ENCODE measurements at places on chromosomes 12 and 14. TPM values are rescaled to one million over a fixed set of nuclear protein-coding genes. Genes with fewer than 3 reads are reported as not detected.

DNA sequence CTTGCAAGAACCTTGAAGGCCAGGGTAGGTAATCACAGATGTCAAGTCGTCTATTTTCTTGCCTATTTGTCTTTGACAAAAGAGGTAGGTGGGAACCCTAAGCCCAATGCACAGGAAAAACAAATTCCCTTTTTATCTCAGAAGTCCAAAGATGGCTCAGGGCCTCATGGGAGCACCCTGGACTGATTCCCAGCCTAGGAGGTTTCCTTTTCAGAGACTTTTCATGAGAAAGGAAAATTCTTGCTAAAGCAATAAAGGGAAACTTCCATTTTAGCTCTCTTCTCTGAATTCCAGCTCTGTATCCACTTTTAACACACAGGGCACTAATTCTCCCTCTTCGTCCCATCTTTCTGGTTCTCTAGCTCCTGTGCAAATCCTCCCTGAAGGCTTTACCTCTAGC lies 1.2 kb downstream of the ZNF641 start:
- DNase-seq: no peak

DNA sequence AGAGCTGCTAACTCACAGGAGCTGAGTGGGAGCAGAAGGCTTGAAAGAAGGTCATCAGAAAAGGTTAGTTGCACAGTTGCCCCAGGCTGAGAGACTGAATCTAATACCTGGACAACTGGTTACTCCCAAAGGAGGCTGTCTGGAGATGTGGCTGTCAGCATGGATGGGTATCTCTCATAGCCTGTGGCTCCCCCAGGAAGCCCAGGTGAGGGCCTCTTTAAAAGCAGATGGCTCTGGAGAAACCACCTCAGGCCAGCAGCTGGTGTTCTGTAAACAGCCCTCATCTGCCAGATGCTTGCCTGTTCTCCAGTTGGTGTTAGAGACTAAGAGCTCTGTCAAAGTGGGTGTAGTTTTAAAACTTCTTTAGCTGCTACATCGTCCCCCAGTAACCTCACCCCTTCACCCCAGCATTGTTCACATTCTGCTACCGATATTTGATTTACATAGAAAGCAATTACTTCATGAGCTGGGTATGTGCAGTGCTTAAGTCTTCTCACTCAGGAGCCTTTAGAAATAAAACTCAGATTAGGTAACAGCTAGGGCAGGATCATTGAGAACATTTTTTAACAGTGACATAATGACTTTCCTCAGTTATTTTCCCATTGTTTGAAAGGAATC lies 25.8 kb downstream of the DACT1 start:
- DNase-seq: no peak

- DNase-seq: no peak
Measured at GRCh38 chr14:59465316-59466135, at the start of gene GPR135. TSS of gene GPR135 (minus strand) at chr14:59465380. CDS start at chr14:59465226, 154 bp downstream.

GRCh38 chr12:122858171-122858570 lies 22.9 kb downstream of the HIP1R start:
- DNase-seq: no peak

- DNase-seq: no peak
Measured at GRCh38 chr14:72888636-72889201, 5.2 kb downstream of the DPF3 start.

DNA sequence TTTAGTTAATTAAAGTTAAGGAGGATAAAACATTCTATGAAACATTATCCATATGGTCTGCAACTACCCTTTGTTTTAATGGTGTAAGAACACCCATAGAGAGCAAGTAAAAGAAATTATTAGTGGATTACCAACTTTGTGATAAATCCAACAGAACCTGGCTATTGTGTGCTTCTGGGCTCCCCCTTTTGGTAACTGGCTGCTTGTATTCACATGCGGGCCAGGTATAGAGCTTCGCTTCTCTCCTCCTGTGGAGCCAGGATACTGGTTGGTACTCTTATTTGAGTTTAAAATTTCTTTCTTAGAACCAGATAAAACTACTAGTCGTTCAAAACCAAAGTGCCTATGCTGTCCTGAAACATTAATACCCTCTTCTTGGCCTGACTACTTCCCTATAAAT lies 81.0 kb downstream of the PTPRR start:
- DNase-seq: no peak

DNA sequence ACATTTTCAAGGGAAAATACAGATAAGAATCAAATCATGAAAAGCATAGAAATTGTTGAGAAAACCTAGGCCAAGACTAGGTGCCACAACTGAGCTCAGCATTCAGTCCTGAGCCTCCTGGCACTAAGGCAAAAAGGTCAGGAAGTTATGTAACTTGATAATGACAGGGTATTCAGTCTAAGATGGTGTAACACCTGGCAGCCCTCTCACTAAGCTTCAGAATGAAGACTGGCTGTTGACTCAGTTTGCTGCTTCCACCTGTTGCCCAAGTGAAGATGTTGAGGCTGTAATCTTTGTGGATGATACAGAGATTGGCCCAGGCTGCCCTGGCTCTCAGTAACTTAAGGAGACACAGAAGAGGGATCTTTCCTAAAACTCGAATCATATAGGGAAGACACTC lies 19.6 kb downstream of the PROX2 start:
- no peak for DNase-seq

GRCh38 chr12:40146800-40147797 lies 41.2 kb upstream of the SLC2A13 start:
- no peak for DNase-seq

DNA sequence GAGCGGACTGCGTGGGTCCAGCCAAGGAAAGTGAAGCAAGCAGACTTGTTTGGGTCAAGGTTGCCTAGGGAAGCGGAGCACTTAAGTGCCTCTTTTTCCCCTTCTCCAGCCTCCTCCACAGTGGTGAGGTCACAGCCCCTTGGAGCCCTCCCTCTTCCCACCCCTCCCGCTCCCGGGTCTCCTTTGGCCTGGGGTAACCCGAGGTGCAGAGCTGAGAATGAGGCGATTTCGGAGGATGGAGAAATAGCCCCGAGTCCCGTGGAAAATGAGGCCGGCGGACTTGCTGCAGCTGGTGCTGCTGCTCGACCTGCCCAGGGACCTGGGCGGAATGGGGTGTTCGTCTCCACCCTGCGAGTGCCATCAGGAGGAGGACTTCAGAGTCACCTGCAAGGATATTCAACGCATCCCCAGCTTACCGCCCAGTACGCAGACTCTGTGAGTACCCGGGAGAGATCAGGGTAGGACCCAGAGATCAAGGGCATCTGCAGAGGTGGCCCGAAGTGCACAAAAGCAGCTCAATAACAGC lies at the start of gene TSHR:
TSHR (plus strand) TSS at position 206 of the 526 bp plus-strand sequence; CDS start at position 266, 60 bp downstream.
- peak; percentile 23 for DNase-seq

DNA sequence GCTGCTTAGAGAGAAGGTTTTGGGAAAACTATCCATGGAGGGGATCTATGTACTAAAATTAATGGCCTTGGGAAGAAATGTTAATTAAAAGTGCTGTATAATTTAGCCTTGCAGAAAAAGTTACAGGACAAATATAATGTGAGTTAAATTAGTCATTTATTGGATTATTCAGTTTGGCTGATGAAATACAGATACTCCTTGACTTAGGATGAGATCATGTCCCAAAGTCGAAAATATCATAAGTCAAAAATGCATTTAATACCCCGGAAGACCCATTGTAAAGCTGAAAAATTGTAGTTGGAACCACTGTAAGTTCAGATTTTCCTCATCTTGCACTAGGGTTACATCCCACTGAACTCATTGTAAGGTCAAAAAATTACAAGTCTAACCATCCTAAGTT lies 9.7 kb downstream of the RTRAF start:
- no peak for DNase-seq

DNA sequence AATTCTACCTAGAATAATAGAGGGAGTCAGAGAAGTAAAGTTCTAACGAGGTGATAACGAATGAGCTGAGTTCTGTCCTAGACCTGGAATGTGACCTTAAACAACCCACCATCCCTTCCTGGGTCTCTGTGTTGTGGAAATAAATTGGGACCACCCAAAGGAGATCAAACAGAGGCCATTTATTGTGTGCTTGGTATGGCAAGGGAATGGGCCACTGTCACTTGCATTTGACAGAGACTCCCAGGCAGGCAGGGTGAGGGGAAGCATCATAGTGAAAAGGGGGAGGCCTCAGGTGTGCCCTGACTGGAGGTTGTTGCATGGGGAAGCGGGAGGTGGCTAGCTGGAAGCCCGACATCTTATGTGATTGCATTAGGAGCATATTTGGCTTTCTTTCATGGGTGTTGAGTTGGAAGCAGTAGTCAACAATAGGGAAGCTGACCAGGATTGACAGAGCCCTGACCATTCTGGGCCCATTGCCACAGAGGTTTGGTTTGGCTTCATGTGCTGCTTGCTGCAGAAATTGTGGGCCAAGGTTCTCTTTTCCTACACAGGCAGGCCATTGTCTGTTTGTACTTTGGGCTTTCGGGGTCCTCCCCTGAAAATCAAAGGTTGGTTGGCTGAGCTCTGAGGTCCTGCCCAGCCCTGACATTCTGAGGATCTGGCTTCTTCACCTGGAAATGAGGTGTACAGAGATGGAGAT lies 17.6 kb upstream of the FAM181A start:
- DNase-seq: no peak

DNA sequence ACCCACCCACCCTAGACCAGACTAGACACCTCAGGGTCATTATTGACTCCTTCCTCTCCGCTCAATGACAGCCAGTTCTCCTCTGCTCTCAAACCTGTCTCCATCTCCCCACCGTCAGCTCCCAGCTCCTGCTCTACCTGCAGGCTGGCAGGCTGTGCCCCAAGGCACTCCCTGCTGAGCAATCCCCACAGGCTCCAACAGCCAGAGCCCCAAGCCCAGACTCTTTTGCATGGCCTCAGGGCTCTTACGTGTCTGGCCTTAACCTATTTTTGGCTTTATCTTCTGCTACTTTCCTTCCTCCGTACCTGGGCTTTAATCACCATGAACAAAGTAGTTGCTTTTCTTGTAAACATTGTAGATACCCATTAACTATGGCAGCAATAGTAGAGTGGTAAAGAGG lies 162.9 kb upstream of the PRMT8 start:
- no peak for DNase-seq

GRCh38 chr12:48882315-48882687 lies 16.6 kb upstream of the RND1 start:
- DNase-seq: peak; percentile 38

DNA sequence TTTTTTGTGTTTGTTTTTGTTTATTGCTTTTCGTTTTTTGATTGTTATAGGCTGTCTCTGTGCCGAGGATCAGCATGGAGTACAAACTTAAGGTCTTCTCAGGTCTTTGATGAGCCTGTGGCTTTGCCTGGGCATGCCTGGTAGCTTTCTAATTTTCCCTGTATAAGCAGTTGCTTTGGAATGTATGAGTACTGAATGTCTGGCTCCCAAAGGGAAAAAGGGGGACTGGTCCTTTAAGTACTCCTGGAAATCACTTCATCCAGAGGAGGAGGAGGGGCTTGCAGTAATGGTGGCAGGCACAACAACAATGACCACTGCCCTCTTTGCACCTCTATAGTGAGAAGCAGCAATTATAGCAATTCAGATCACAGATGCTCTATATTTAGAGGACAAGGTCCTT lies 67.6 kb upstream of the TTC7B start:
- no peak for DNase-seq

GRCh38 chr14:65164068-65164824 lies 61.9 kb upstream of the MAX start:
- DNase-seq: peak; percentile 65

DNA sequence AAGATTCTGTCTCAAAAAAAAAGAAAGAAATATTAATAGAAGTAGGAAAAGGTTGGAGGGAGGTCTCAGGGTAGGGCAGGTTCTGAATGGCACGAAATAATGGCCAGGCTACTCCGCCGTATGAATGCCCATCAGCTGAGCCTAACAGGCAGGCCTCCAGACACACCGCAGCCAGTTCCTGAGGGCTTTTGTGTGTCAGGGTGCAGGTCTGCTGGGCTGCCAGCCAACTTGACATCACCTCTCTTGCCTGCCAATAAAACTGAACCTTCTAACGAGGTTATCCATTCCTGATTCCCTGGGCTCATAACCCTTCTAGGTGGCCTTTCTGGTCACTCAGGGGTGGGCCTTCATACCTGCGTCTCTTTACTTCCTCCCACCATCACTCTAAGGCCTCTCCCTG lies 3.0 kb downstream of the IFI27 start:
- DNase-seq: no peak

DNA sequence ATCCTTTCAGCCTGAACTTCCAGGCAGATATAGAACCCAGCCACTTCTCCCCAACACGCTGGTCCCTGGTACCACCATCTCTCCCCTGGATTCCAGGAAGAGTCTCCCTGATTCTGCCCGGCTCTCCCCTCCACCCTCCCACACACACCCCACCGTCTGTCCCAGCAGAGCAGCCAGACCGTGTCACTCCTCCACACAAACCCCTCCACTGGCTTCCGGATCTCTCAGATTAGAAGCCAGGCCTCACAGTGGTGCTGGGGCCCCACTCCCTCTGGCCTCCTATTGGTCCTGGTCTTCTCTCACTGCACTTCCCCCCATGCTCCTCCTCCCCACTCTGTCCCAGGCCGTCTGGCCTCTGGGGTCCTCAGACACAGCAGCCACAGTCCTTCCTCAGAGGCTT lies 52.4 kb upstream of the CDKN3 start:
- DNase-seq: no peak

GRCh38 chr12:117143008-117143532 lies 43.9 kb upstream of the TESC start:
- no peak for DNase-seq

- no peak for DNase-seq
Measured at GRCh38 chr12:41697161-41697560, 447.5 kb downstream of the GXYLT1 start.

DNA sequence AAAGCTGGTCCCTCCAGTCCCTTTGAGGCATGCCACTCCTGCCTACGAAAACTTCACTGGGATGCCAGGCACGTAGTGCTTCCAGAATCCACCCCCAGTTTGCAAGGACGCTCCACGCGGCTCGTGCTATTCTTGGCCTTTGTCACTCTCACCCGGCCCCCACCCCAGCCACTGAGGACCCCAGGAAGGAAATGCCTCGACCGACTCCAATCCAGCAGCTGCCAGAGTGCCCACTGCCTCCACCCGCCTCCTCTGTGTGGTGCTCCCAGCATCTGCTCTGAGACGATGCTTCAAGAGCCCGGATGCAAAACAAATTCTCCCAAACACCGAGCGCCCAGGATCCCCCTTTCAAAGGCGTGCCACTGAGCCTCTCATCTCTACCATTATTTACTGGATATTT lies 123.9 kb downstream of the RFLNA start:
- DNase-seq: no peak

GRCh38 chr12:25992026-25992782 lies 33.7 kb downstream of the RASSF8 start:
- no peak for DNase-seq

- DNase-seq: no peak
Measured at GRCh38 chr14:100590726-100591452, 3.7 kb upstream of the BEGAIN start.

- DNase-seq: peak; percentile 77
Measured at GRCh38 chr14:20683891-20684661, at the start of gene RNASE4. TSS of gene RNASE4 (plus strand) at chr14:20684560. CDS start at chr14:20699372, 14,812 bp downstream.

GRCh38 chr14:81330619-81331122 lies 69.5 kb downstream of the STON2 start:
- no peak for DNase-seq

The GPR84 gene
- total RNA-seq: not detected

The FBLN5 gene
- not detected for total RNA-seq

The TTC9 gene
- 3.5 TPM for total RNA-seq

The HPD gene
- not detected for total RNA-seq

The OR11H7 gene
- total RNA-seq: not detected

The TOMM20L gene
- not detected for total RNA-seq

The PLD4 gene
- total RNA-seq: not detected

The CLMN gene
- 6.3 TPM for total RNA-seq

The E2F7 gene
- total RNA-seq: 31.9 TPM

The FOXM1 gene
- 38.2 TPM for total RNA-seq
